ENCODE measurements at places on chromosomes 7 and 10.

DNA sequence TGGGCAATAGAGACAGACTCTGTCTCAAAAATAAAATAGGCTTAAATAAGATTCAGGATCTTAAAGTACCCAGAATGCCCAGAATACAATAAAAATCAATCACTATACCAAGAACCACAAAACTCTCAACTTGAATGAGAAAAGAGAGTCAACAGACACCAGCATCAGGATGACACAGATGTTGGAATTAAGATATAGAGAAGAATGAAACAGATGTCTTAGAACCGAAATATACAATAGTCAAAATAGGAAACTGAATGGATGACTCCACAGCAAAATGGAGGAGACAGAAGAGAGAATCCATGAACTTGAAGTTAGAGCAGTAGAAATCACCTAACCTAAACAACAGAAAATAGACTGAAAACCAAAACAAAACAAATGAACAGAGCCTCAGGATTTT, 29.6 kb downstream of the POR start:
- DNase-seq, result no peak

DNA sequence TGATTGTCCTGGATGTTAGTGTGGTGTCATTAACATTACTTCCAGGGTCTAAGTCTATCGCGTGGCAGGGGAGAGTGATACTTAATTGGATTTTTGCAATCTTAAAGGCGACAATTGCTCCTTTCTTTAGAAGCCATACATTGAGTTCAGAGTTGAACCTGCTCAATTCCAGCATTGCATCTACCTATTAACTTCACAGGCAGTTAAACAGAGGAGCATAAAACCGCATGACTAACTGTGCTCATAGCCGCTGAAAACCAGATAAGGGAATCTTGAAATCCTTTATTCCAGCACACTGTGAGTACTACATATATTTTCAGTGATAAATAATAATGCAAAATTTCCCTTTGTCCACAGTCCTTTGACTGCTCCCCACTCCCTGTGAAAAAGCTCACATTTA, 255.3 kb downstream of the STK31 start:
- DNase-seq, result no peak

- DNase-seq, result no peak
These were observed 15.3 kb upstream of the ASB4 start for GRCh38 chr7:95470452-95470851.

GRCh38 chr10:5943536-5943935, 33.8 kb downstream of the IL15RA start:
- no peak for DNase-seq

GRCh38 chr10:25080880-25081581, 64.6 kb downstream of the THNSL1 start:
- DNase-seq, result peak; percentile 60

DNA sequence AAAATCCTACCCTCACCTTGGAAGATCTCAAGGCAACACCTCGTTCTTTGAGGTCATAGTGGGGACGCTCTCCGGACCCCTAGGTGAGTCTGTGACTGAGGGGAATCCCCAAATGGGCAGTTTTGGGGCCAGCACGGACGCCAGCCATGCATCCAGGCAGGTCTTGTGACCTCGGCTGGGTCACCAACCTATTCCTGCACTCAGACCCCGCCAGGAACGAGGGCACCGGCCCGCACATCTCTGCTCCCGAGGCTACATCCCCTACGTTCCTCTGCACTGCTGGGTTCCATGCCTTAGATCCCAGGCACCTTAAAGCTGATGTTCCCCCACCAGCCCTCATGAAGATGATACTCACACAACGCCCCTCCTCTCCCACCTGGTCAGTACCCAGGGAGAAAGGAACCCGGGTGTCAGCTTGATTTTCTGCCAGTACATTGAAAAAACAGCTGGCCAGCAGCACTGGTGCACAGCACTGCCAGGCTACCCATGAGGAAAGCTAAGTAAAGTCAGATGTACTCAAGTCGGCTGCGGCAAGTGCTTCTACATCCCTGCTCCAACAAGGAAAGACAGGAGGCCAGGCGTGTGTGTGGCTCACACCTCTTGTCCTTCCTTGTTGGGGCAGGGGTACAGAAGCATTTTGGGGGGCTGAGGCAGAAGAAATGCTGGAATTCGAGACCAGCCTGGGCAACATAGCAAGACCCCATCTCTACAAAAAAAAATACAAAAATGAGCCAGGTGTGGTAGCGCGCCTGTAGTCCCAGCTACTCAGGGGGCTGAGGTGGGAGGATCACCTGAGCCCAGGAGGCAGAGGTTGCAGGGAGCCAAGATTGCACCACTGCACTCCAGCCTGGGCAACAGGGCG, 48.1 kb downstream of the DIP2C start:
- no peak for DNase-seq

DNA sequence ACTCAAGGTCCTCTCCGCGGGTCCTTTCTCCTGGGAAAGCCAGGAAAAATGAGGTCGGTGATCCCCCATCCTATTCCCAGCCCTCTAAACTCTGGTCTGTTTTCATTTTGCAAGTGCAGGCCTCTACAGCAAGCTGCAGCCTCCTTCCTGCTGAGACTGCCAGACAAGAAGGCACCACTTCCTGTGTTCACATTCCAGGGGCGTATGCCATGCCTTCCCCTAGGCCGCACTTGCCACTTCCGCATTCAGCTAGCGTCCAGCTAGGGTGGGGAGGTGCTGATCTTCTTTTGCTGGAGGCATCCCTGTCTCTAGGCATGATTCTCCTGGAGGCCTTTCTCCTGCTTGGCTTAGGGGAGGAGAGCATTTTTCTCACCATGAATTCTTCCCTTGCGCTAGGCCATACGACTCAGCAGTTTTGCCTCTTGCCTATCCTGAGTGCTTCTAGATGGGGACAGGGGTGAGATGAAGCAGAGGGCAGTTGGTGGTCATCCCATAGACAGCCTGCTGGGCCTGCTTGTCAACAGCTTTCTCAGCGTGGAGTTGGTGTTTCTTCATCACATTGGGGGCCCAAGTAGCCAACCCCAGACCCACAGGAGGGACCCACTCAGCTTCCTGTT, 328.9 kb downstream of the RPS24 start:
- DNase-seq, result peak; percentile 15

DNA sequence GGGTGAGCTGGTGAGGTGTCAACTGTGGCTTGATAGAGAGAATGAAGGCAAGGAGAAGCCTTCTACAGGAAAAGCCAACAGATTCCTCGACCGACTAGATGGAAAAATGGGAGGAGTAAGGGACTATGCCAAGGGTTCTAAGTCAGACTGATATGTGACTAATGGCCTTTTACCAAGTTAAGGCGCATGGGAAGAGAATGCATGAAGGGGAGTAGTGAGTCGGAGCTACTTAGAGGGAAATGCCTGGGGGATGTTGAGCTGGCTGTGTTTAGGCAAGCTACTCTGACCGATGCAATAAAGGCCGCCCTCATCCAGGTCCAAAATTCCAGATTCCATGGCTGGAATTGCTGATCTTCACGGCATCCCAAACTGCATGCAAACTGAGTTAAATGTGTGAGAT, 48.2 kb downstream of the APBB1IP start:
- DNase-seq, result no peak

GRCh38 chr7:135180122-135180521, 9.6 kb upstream of the CYREN start:
- no peak for DNase-seq

DNA sequence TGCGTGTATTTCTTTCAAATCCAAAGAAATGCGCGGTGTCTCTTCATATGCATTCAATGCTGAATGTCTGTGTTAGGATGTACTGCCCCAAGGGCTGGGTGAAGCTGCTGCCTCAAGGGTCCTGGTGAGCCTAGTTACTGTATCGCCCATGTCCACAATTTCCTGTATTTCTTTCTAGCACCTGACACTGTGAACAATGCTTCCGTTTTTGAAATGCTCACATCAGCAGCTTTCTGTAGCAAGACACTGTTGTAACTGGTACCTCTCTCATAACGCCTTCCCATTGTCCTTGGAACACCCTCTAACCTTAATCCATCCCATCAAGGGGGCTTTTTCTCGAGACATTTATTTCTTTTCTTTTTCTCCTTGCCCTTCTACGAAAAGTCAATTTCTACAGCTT, 25.1 kb downstream of the NRP1 start:
- DNase-seq, result no peak

DNA sequence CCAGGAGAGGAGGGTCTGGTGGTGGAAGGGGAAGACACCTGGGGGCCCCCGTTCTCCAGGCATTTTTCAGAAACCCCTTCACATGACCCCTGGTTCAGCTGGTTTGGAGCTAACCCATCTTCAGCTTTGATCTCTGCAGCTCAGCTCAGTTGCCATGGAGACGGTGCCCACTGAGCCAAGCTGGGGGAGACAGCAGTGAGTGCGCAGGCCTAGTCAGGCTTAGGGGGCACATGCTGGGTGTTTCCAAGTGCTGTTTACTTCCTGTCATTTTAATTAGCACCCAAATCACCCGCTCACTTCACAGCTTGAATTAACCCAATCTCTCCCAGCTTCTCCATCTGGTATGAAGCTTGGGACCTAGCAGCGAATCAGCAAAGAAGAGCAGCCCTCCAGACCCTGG, 9.0 kb downstream of the SPOCK2 start:
- peak; percentile 68 for DNase-seq

DNA sequence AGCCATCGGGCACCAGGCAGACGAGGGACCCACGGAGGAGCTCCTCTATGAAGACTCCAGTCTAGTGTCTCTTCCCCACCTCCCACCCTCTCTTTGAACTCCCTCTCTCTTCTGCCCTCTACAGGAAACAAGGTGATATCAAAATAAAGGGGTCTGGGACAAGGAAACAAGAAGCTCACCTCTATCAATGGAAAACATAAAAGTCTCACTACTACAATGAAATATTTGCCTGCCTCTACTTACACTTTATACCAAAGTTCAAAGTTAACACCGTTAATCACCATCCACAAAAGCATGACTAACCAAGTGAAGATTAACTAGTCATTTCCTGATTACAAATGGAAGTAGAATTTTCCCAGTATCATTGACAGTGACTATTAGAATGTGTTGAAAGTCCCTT, 82.2 kb downstream of the PARD3 start:
- no peak for DNase-seq

- DNase-seq, result peak; percentile 22
These were observed 117.4 kb downstream of the INPP5A start for GRCh38 chr10:132654708-132655661.

DNA sequence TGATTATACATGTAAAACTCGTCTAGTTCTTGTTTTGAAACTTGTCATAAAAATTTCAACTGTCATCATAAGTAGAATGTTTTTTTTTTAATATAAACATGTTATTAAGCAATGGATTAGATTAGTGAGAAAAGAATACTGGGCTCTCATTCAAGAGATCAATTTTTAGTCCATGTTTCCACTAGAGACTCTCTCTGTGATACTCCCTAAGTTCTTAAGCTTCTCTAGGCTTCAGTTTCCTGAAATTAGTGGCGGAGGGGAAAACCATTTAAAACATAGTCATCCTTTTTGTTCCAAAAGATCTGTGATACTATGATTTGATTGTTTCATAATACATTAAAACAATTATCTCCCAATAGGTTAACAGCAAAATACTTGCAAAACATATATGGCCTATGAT, 142.2 kb downstream of the AGMO start:
- DNase-seq, result no peak

DNA sequence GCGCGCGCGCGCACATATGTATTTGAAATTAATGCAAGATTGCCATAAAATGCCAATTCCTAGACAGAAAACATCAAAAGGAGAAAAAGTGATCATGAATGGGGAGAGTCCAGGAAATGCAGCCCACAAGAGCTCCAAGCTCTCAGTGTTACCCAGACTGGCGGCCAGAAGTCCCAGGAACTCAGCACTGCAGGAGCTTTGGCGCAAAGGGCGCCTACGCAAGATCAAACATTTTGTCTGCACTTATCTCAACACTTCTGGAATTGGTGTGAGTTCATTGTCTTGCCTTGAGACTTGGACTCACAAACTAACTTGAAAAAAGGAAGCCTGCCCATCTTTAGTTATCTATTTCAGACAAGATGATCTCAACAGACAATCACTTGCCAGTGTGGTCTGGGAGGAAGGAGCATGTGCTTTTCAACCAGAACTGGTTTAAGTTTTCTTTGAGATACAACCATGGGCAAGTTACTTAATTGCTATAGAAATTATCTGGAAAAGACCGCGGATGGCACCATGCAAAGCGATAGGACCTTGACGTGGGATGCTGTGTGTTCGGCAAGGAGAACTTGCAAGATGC, 77.2 kb downstream of the KIAA1549 start:
- DNase-seq, result no peak

DNA sequence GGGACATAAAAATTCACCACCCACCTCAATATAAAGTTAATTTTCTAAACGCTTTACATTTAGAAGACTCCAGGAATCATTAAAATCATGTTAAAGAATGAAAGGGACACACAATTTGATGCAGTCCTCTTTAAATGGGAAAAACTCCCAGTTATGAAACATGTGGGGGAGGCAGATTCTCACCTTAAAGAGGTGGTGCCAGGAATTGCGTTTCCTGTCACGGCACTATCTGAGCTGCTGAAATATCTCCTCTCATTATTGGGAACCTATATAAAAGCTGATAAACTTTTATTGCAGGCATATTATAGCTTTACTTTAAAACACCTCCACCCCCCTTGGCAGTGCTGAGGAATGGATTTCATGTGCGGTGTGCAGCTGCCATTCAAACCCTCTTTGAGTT, 94.8 kb upstream of the SORCS3 start:
- no peak for DNase-seq

GRCh38 chr10:99532687-99533495, at the start of gene NKX2-3:
NKX2-3 (plus strand) TSS chr10:99532942; CDS start chr10:99533132, 190 bp downstream.
- DNase-seq, result no peak

DNA sequence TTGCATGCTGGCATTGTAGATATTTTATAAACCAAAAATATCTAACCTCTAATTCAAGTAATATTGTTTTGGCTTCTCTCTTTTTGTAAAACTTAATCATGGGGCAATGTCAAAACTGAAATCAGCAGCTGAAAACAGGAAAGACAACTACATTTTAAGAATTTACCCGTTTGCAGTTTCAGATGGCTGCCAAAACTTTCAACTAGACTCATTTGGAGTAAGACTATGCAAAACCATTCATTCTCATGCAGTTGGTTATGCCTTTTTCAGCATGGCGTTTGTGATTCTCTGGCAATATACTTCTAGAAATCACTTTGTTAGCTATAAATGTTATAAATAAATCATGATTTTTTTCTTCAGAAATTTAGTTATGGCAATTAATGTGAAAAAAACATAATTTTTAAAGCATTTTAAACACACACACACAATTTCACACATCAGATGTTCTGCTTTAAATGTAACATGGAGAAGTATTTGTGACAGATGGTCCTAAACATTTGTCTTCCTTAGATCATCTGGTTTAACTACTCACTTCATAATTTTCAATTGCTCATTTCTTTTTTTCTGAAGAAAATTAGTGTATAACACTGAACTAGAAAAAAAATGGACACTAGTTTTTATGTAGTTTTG, 116.4 kb downstream of the ITGB8 start:
- DNase-seq, result no peak

Data from CD4-positive, alpha-beta T cell treated with Interleukin-6 at 100 ng/mL for 8 hours (primary cell).